ENCODE measurements at places on chromosomes 5 and 9.

- DNase-seq: no peak
Observed at GRCh38 chr5:41151564-41151963, 61.8 kb downstream of the C6 start.

DNA sequence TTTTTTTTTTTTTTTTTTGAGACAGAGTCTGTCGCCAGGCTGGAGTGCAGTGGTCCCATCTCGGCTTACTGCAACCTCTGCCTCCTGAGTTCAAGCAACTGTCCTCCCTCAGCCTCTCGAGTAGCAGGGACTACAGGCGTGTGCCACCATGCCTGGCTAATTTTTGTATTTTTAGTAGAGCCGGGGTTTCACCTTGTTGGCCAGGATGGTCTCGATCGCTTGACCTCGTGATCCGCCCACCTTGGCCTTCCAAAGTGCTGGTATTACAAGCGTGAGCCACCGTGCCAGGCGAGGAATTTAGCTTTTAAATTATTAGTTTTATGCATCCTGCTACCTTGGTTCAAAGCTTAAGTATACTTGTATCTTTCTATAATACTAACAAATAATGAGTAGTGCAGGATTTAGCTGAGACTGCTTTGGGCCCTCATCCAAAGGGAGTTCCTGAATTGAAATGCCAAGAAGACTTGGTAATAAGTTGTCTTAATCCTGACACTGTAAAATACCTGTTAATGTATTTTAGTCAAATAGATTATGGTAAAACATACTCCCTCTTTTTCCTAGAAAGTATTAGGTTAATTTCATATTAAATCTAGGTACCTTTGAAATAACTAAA, 5.0 kb downstream of the CDC42SE2 start:
- DNase-seq: no peak

GRCh38 chr5:157574456-157575380, 857 bp downstream of the ADAM19 start:
- no peak for DNase-seq

DNA sequence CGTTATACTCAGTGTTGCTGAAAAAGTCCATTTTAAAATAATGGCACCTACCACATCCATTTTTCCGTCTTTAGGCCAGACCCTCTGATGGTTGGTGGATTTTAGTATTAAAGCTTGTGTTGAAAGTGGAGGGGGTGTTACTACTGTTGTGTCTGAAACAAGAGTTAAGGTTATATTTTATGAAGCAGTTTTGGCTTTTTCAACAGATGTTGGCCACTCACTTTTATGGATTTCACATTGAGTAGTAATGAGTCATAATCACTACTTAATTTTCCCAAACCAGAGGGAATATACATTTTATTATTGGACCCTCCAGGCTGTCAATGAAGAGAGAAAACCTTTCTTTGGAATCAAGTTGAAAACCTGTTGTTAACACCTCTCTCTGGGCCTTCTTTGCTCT, 88.0 kb downstream of the TRIO start:
- DNase-seq: no peak

- DNase-seq: no peak
Observed at GRCh38 chr5:110790673-110791072, 51.9 kb downstream of the SLC25A46 start.

GRCh38 chr9:29717631-29718030, 2144.3 kb upstream of the C9orf72 start:
- DNase-seq: no peak

- no peak for DNase-seq
Observed at GRCh38 chr5:143757116-143757515, 54.8 kb upstream of the HMHB1 start.

GRCh38 chr9:116080561-116080960, 73.0 kb upstream of the PAPPA start:
- no peak for DNase-seq

DNA sequence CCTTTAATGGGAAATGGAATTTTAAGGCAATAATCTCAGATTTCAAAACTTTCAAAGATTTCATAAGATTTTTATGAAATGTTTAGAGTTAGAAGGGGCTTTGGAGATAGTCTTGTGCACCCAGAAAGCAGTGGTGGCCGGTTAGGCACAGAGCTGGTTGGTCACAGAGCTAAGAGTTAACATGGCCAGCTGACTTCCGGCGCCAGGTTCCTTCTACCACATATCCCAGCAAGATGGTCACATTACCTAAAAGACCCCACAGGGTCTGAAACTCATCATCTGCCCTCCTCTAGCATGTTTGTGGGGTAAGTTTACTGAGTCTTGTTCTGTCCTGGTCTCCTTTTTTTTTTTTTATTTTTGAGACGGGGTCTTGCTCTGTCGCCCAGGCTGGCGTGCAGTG, 19.3 kb downstream of the QRFP start:
- no peak for DNase-seq

DNA sequence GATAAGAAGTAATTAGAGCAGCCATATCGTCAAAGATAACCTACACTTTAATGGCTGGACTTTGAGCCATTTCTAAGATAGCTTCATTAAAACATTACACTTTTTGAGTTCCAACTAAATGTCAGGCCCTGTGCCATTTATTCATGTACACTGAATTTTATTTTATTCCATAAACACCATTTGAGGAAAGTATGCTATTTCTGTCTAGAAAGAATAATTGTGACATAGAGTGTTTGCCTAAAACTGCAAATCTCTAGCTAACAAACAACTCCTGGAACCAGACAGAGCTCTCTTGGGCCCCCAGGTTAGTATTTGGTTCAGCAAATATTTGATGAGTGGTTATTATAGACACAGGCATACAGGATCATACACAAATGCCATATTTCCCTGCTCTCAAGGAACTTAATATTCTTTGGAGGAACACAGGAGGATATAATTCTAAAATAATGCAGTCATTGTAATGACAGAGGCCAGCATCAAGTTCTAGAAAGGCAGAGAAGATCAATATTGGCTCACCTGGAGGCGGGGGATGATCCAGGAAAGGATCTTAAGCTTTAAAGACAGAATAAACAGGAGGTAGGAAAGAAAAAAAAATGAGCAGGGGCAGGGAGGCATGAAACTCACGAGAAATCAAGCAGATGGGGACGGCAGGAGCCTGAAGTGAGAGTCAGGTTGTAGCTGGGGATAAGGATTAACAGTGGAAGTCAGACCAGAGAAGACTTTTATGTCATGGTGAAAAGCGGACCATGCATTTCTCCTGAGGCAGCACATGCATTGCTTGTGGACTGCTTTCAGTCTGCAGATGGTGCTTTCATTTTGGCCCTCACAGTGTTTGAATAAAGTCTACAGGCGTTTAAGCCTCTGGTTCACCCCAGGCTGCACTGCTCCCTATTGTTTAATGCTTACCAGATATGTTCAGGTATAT, 127.7 kb downstream of the GCNT1 start:
- DNase-seq: no peak

GRCh38 chr5:84274585-84275468, 109.9 kb downstream of the EDIL3 start:
- no peak for DNase-seq

DNA sequence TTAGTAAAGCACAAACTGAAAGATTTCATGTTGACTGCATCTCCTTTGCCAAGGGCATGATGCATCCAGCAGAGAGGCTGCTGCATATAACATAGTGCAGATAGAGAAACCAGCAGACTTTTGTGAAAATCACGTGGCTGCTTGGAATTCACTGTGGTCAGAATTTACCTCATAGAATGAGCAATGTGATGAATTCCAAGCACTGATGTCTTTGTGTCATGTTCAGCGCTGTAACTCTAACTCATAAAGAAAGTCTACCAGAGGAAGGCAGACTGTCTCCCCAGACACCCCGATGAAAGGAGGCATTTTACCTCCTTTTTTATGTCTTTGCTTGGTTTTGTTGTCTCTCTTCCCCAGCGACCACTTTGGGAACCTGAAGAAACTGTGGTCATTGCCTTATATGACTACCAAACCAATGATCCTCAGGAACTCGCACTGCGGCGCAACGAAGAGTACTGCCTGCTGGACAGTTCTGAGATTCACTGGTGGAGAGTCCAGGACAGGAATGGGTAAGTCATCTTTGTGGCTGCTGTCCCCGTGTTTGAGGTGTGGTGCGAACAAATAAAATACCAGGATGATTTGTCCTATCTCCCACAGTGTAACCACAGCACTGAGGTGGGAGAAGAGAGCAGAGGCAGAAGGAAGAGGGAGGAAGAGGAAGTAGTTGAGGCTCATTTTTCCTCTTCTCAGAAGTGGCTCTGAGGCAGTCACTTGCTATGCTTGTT, 42.0 kb downstream of the ITK start:
- DNase-seq: no peak

DNA sequence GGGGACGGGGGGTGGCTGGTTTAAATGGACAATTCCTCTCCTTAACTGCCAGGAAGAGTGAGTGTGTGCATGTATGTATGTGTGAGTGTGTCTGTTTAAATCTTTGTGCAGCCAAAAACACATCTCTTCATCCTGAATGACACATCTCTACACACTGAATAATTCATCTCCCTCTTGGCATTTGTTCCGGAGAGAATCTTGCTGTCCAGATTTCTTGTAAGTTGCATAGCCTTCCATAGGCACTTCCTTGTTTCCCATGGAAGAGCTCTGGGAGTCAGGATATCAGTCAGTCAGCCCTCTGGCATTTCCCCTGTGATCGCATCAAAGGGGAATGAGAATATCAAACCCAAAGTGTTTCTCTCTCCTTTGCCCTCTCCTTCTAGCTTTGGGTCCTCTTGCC, 74.7 kb downstream of the WWC1 start:
- DNase-seq: no peak

DNA sequence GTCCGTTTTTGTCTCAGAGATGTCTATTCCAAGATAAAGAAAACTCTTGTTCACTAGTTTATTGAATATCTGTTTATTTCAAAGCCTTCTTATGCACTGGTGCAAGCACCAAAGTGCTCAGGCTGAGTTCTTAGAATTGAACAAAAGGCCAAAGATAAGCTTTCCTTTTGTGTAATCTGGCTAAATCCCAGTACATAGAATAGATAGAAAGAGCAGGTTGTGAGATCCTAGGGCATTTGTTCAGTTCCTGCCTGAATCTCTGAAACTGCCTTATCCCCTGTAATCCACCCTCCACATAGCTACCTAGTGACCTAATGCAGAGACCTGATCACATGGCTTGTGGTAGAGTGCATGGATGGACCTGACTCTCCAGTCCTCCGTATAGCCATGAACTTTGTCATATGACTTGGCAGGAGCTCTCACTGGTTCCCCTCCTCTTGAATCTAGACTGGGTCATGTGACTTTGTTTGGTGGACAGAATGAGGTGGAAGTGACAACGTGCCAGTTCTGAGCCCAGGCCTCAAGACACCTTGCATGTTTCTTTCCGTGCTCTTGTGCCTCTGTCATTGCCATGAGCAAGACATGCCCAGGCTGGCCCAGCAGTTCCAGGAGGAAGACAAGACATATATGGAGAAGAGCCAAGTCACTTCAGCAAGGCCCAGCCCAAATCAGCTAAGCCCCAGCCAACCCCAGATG, 139.3 kb upstream of the SHB start:
- DNase-seq: no peak

DNA sequence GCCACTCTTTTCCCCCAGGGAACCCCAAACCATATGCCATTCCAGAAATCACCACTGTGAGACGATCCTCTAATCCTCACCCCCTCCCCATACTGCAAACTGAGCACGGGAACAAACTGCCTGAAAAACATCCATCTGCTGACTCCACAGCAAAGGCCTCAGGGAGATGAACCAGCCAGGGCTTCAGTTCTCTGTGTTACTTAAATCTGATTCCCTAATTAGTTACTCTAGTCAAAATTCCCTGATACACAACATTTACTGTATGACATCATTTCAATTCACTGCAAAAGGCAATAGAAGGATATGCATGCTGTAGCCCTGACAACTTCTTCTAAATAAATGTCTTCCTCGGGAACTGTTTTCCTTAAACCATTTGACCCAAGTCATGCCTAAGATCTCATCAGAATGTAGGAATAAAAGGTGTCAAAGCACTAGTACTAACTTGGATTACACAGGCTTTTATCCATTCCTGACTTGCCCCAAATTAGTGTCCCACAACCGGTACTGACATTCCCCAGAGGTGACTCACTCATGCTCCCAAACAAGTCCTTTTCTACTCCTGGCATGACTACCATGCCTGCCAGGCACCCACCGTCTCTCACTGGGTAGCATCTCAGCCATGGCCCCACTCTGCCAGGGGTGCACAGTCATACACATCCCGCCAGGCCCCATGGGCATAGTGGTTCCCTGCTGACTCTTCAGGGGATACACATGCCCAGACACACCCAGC, 35.0 kb downstream of the MTX3 start:
- no peak for DNase-seq

GRCh38 chr9:9846557-9846956, 766.2 kb downstream of the PTPRD start:
- no peak for DNase-seq

- no peak for DNase-seq
Observed at GRCh38 chr5:43215073-43215631, 23.1 kb downstream of the NIM1K start.

GRCh38 chr9:27282269-27282668, 14.7 kb downstream of the EQTN start:
- no peak for DNase-seq

- no peak for DNase-seq
Observed at GRCh38 chr5:36073595-36074216, 7.0 kb upstream of the UGT3A2 start.

DNA sequence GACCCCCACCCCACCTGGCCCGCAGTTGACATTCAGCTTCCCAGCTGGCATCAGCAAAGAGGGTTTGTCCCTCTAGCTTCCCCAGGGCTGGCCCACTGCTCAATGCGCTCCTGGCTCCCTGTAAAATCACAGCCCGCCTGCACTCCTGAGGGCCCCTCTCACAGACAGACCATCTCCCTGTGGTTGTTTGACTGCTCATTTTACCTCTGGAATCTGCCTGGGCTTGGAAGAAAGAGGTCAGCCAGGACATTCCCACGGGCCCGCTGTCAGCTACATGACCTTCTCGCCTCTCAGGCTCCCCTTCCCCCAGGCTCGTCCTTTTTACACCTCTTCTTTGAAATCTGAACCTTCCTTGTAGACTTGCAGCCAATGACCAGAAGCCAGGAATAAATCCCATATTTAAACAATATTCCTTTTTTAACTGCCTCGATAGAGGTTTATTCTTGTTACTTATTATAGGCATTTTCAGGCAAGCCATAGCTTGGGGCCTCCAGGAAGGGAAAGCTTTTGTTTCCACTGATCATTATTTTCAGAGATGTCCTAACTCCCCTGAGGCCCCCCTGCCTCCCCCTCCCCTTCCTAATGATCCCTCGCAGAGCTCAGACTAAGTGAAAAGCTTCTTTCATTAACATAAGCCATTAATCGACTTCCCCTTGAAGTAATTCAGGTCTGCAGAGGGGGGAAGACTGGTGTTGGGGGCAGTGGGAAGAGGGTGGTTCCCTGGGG, 76.3 kb upstream of the IQGAP2 start:
- no peak for DNase-seq

GRCh38 chr5:79395296-79395695, 118.6 kb downstream of the HOMER1 start:
- DNase-seq: no peak

DNA sequence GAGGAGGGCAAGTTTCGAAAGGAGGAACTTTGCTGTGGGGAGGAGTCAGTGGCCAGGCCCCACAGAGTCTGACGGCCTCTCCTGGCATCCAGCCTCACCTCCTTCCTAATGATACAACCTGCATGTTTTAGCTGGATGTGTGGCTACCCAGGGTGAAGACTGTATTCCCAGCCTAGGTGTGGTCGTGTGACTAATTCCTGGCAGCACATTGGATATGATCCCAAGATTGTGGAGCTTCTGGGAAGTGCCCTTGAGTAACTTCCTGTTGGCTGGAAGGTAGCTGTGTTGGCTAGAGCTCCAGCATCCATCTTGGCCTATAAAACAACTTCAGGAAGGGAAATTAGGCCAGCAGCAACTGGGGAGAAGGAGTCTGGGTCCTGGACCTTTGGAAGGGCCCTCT, 19.0 kb upstream of the LPCAT1 start:
- DNase-seq: no peak

- no peak for DNase-seq
Observed at GRCh38 chr9:79684711-79685575, 113.2 kb downstream of the TLE4 start.

Measured in right renal cortex interstitium (tissue), 3 donors.